ENCODE measurements at places on chromosomes 2 and 18. TPM values are rescaled to one million over a fixed set of nuclear protein-coding genes. Genes with fewer than 3 reads are reported as not detected.

DNA sequence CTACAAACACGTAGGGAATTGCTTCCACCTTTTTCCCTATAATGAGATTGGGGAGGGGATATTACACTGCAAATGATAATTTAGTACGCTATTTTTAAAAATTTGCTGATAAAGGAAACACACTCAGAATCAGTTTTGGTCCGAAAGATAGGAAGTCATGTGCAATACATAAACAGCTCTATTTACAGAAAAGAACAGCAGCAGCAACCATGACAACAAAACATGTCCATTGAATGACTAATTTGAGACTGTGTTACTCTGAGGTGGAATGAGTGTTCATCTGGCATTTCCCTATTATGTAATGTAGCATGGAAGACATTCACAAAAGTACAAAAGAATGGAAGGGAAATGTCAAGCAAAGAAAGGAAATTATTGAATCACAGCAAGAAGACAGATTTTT is 337.2 kb downstream of the NBAS start:
- DNase-seq: no peak

GRCh38 chr2:169066897-169067296 is 2.5 kb upstream of the DHRS9 start:
- DNase-seq: no peak

DNA sequence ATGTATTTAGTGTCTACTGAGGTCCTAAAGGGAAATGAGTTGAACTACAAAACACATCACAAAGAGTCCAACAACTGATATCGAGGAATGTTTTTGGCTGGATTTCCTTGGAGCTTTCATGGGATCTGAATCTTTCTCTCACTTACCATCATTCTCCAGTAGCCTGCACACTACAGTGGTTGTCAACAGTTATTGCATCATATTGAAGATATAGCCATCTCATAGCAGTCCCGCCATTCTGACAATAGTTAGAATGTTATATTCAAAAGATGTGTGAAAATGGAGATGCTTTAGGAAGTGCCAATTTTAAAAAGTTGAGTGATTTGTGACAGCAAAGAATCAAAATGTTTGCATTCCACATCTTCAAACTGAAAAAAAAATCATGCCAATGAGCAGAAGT is 186.8 kb downstream of the DSC3 start:
- no peak for DNase-seq

DNA sequence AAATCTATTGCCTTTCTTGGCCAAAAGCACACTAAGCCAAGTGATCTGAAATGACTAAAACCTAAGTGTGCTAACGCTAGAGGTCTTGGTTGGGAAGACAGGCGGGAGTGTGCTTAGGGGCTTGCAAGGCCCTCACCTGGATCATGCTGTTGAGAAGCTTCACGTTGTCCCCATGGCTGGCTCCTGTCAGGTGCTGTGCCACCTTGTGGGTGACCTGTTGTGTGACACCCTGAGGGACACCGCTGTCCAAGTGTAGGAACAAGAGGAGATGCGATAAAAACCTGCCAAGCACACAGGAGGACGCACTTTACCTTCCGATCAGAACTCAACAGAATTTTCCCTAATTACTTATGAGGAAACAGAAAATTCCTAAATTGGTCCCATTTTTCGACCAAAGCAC is 50.8 kb downstream of the EPG5 start:
- no peak for DNase-seq

- no peak for DNase-seq
These were observed 26.8 kb downstream of the PLEK start for GRCh38 chr2:68391869-68392268.

DNA sequence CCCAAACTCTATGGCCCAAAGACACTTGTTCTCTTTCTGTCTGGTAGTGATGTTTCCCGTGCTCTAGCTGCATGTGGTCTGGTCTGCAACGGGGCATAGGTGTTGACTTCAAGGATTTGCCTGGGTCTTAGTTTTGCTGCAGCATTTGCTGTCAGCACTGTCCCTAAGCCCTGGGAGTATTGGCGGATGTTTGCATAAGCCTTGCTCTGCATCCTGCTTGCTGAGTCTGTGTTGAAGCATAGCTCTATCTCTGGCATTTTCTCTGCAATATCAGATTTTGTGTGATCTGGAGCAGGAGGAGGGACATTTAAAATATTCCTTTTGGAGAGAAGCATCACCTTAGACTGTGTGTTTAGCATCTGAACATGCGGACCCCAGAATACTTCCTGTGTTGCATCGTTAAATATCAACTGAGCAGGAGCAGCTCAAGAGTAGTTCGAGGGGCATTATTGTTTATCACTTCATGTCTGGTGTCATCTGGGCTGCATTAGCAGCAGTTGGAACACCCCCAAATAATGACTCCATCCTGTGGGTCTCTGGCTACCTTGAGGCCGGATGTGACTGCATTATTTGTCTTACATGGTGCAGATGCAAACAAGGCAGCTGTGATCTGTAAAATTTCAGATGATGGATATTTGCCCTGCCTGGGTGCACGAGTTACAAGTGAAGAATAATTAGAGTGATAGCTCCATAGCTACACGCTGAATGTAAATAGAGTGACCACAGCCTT is 231.7 kb downstream of the TRIB2 start:
- DNase-seq: no peak

- DNase-seq: no peak
These were observed 35.9 kb downstream of the SPRED2 start for GRCh38 chr2:65396348-65397026.

GRCh38 chr2:196383799-196384198 is 212.4 kb upstream of the STK17B start:
- no peak for DNase-seq

DNA sequence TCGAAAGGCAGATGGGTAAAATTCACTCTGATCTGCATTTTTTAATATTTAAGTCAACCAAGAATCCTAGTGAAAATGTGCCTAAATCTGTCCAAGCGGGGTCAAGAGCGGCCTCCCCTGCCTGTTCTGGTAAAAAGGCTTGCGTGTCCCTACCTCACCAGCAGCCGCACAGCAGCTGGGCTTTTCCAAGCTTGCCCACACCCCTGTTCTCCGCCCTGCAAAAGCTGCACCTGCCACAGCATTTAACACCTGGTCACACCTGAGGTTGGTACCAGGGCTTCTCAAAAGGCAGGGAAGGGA is 25.8 kb upstream of the TMEM182 start:
- peak; percentile 61 for DNase-seq

DNA sequence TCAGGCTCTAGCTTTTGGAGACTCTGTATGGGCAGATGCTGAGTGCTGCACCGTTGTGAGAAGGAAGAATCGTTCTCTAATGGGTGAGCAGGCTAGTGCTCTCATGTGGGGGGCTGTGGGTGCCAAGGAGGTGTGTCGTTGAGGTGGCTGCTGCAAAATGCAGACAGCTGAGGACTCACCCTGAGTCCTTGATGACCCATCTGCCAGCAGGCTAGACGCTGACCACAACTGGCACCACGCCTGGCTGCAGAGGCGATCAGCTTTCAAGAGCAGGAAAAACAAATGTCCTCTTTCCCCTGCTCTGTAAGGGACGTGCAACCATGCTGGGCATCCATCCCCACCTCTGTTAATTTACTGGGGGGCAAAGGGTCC is 48.2 kb downstream of the HAUS1 start:
- no peak for DNase-seq

- DNase-seq: no peak
These were observed 1311.9 kb upstream of the NRXN1 start for GRCh38 chr2:52343706-52344266.

DNA sequence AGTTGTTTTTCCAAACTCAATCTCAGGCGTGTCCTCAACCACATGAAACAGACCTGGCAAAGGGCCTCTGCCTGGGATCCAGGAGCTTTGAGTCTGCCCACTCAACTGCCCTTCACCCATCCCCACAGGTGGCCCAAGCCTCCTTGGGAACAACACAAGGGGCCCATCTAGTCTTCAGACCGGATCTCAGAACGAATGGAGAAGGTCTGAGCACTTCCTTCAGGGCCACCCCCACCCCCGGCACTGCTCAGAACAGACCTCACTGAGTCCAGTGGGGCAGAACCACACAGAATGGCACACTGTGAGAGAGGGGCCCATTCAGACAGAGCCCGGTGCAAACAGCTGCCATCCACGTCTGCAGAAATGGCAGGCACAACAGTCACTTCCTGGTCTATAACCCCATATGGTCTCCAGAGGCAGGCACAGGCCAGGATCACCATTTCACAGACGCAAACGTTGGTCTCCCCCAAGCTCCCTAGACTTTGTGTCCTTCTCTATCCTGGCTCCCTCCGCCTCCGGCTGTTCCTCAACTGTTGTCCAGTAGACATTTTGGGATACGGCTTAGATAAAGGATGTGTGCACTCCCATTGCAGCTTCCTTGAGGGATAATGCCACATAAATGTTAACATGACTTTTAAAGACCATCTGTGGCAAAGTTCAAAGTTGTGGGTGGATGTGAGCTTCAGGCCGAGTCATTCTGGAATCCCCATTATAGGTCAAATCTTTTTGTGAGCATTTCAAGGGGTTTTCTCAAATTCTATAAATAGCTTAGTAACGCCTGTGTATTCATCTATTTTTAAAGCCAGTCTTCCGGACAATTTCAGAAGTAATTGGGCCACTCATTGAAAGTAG is 149.7 kb downstream of the SMAD7 start:
- DNase-seq: peak; percentile 62

- no peak for DNase-seq
These were observed 14.7 kb downstream of the NIFK start for GRCh38 chr2:121721926-121722325.

GRCh38 chr2:42082016-42082415 is 34.2 kb downstream of the PKDCC start:
- DNase-seq: no peak

- no peak for DNase-seq
These were observed 1337.6 kb upstream of the SLC39A10 start for GRCh38 chr2:194319222-194319992.

- no peak for DNase-seq
These were observed 12.3 kb downstream of the FLACC1 start for GRCh38 chr2:201344663-201345366.

DNA sequence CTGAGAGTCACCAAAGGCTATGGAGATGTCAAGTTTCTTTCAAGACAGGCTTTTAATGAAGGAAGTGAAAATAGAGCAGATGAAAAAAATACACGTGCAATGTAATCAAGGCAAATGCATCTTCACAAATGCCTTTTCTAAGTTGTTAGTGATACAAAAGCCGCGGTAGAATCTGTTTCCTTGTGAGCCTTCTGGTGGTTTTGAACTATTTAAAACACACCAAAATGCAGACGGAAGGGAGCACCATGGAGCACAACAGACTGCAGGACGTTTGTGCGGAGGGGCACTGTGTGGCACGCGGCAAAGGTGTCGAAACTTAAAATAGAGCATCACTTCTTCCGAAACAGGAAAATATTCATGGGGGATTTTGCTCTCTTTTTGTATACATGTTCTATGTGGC is 65.0 kb upstream of the BOD1L2 start:
- no peak for DNase-seq

GRCh38 chr18:51953521-51953920 is 386.5 kb upstream of the DCC start:
- no peak for DNase-seq

- no peak for DNase-seq
These were observed 305.8 kb downstream of the TSN start for GRCh38 chr2:122061206-122061605.

Gene VIL1
- total RNA-seq: not detected

Gene PIEZO2
- 8.8 TPM for total RNA-seq

Gene CROCC2
- total RNA-seq: 0.13 TPM
